A549 treated with dexamethasone at 1 μM for 4 hours (cell line): ENCODE measurements at places on chromosomes 11 and 22. TPM values are rescaled to one million over a fixed set of nuclear protein-coding genes. Genes with fewer than 3 reads are reported as not detected.

Gene RFPL2
- 0.11 to 0.24 TPM (median 0.15 TPM) in 5 replicates for total RNA-seq

Gene ISX
- not detected in 5 replicates for total RNA-seq

Gene ANO1
- total RNA-seq = 2.6 to 4.4 TPM (median 3.9 TPM) in 5 replicates

Gene GLB1L2
- total RNA-seq = 1.4 to 2.2 TPM (median 2.0 TPM) in 5 replicates

Gene DLG2
- total RNA-seq = 0.22 to 0.31 TPM (median 0.24 TPM) in 5 replicates
